ENCODE measurements at places on chromosomes 1 and 21.

- DNase-seq: no peak
These were observed 13.4 kb downstream of the KIF21B start for GRCh38 chr1:201009962-201010645.

GRCh38 chr1:110746644-110747259, 72.0 kb upstream of the KCNA3 start:
- DNase-seq: peak; percentile 9

DNA sequence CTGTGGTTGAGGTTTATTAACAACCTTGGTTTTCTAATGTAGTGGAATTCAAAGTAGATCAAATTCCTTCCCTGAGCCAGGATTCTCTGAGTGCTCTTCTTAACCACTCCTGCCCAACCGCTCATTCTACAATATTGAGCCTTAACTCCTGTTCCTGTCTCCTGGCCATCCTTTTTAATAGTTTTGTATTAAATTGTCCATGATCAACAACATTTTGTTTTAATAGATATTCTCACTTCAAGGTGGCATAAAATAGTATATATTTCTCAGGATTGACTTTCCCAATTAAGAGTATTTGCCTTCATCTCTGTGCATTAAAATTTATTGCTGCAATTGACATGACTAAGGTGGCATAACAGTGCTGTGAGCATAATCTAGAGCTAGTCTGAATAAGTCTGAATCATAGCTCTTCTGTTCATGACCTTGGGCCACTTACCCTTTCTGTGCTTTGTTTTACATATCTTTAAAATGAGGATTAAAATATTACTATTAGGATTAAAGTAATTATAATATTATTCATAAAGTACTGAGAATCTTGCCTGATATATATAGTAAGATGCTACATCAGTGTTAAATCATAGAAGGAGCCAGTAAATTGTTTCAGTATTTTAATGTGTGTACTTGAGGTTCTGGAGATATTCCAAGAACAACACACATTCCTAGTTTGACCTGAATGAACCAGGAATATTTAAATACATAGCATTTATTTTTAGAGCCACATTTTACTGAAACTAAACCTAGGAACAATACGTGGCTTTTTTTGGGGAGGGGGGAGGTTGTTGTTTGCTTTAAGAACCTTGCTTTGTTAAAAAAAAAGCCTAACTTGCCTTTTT, 76.4 kb downstream of the ADGRL2 start:
- no peak for DNase-seq

- DNase-seq: no peak
These were observed 90.5 kb downstream of the NMNAT2 start for GRCh38 chr1:183327434-183328290.

GRCh38 chr21:39363607-39364555, 15.0 kb upstream of the HMGN1 start:
- DNase-seq: no peak

- no peak for DNase-seq
These were observed 51.1 kb upstream of the PDC start for GRCh38 chr1:186511761-186512637.

- DNase-seq: no peak
These were observed 71.3 kb downstream of the S1PR1 start for GRCh38 chr1:101307985-101308689.

DNA sequence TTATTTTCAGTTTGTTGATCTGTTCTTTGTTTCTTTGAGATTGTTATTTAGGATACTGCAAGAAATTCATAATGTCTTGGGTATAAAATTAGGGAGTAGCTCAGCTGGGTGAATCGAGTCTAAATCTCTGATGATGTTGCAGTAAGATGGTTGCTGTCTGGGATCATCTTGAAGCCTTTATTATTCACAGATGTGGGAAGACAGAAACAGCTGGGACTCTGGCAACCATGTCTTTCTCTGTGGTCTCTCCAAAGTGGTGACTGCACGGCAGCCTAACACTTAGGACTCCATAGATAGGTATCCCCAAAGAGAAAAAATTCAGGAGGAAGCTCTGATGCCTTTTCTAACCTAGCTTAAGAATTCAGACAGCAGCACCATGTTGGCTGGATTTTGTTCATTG, 52.7 kb downstream of the RAP1A start:
- DNase-seq: no peak

GRCh38 chr1:203663294-203663693, 36.7 kb downstream of the ATP2B4 start:
- DNase-seq: no peak
